ENCODE measurements at places on chromosomes 16 and 17. TPM values are rescaled to one million over a fixed set of nuclear protein-coding genes. Genes with fewer than 3 reads are reported as not detected.

GRCh38 chr17:79783891-79784290 is 5.9 kb downstream of the CBX2 start:
- DNase-seq = no peak

DNA sequence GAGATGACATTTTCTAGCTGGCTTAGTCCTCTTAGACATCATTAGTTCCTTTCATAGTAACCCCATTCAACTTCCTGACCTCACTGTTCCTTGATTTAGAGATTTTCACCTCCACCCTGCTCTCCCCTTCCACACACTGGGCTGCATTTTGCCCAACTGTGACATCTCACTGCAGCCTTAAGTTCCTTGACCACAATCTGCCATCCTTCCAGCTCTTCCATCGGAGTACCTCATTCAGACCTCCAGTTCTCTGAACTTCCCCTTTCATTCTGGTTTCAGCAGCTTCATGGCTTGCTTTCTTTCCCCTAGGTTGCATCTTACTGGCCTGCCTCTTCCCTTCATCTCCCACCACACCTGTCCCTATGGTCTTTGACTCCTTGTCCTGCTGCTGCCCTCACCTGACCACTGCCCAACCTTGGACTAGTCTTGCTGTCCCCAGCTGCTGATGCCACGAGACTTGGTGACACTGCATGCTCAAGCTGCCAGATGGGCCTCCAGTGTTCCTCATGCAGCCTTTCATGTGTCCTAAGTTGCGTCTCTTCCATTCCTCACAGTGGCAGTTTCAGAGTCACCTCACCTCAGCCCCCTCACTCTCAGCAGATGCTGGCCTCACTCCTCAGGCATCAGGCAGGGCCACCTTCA is 40.8 kb downstream of the NUP88 start:
- no peak for DNase-seq

The COQ7 gene
- 31.4 TPM for polyA plus RNA-seq

DNA sequence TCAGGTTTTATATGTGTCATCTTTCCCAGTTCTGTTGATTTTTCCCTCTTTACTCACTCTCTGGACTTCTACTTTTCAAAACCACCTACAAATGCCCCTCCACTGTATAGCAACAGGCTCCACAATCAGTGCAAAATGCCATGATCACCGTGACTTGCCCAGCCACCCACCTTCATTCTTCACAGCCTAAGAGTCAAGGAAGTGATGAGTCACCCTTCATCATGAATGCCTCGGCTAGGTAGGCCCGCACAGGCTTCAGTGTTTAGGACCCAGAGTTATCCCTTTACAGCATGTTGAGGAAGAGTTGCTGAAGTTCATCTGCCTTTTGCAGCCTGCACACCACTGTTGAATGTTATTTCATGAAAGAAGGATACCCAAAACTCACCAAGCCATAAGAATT is 158.6 kb downstream of the PMP22 start:
- DNase-seq = no peak

- no peak for DNase-seq
These were observed 4.1 kb upstream of the SPG7 start for GRCh38 chr16:89504091-89504490.

The SGCA gene
- 0.75 TPM for polyA plus RNA-seq

The SLC16A13 gene
- 2.5 TPM for polyA plus RNA-seq

DNA sequence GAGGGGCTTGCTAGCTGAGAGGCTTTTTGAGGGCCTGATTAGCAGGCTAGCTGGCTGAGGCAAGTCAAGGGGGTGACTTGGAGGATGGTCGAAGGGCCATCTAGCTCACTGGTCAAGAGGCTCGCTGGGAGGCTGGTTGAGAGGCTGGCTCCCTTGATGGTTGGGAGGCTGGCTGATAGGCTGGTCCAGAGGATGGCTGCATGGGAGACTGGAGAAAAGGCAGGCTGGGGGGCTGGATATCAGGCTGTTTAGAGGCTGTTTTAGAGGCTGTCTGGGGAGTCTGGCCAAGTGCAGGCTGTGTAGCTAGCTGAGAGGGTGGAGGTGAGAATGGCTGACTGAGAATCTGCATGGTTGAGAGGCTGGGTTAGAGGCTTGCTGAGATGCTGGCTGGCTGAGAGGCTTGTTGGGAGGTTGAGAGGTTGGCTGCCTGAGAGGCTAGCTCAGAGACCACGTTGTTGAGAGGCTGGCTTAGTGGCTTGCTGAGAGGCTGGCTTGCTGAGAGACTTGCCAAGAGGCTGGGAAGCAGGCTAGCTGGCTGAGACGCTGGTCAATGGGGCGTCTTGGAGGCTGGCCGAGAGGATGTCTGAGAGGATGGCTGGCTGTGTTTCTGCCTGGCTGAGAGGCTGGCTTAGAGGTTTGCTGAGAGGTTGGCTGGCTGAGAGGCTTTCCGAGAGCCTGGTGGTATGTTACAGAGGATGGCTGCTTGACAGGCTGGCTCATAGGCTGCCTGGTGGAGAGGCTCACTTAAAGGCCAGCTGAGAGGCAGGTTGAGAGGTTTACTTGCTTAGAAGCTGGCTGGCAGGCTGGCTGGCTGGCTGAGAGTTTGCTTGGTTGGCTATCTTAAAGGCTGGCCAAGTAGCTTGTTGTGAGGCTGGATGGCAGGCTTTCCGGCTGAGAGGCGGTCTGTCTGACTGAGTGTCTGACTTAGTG is 36.6 kb upstream of the ACSM2B start:
- DNase-seq = no peak

The ZFPM1 gene
- polyA plus RNA-seq = 2.6 TPM

DNA sequence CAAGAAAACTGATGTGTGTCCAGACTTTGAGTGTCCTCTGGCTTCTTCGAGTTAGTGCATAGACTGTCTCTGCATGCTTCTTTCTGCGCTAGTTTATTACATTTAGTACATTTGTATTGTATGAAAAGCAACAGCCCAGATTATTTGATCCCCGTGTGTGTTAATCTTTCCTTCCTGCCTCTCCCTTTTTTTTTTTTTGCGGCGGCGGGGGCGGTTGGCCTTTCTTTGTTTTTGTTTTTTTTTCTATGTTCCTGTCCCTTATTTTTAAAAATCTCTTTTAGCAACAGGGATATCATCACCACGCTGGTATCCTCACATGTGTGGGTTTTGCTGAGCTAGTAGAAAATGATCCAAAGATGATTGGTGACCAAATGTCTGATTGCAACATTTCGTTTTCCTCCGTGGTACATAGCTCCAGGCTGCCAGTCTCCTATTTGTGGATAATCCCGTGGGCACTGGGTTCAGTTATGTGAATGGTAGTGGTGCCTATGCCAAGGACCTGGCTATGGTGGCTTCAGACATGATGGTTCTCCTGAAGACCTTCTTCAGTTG is 9.4 kb downstream of the SCPEP1 start:
- no peak for DNase-seq

The FADS6 gene
- 0.36 TPM for polyA plus RNA-seq

- no peak for DNase-seq
These were observed 25.6 kb downstream of the TTLL6 start for GRCh38 chr17:48791128-48792032.

DNA sequence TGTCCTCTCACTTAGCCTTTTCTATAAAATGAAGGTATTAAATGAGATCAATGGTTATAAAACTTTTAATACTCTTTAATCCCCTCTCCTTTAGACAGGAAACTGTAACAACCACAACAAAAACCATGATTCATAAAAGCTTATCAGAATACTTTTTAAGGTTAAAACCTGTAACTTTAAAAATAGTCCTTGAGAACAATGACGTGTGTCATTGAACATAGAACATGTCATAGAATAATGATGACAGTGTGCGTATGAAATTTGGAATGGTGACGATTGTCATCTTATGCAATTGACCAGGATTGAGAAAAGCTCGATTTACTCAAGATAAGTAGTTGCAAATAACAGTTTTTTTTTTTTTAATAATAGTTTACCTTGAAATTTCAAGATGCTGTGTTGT is 94.1 kb downstream of the PLCG2 start:
- DNase-seq = no peak

The FBXL16 gene
- polyA plus RNA-seq = 2.0 TPM

GRCh38 chr16:75329943-75330342 is 78.5 kb upstream of the BCAR1 start:
- DNase-seq = no peak

The NSF gene
- polyA plus RNA-seq = 35.2 TPM

DNA sequence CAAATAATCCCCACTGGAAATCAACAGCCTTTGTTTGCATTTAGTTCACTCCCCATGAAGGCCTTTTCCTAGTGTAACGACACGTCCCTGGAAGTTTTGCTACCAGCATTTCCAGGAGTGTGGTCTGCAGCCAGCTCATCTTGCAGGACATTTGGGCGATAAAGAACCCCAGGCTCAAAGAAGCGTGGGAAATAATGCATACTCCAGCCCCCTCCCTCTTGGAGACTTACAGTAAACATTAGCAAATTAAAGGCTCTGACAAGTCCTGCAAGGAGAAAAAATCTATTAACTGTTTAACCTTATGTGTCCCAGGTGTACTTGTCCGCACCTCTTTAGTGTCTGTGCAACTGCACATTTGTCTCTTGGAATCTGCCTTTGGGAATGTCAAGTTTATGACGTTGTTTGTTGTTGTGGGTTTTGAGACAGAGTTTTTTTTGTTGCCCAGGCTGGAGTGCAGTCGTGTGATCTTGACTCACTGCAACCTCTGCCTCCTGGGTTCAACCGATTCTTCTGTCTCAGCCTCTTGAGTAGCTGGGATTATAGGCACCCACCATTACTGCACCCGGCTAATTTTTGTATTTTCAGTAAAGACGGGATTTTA is 131.1 kb downstream of the ABCC1 start:
- no peak for DNase-seq

The LRRC75A gene
- 5.2 TPM for polyA plus RNA-seq

- DNase-seq = no peak
These were observed 7.4 kb upstream of the CPNE2 start for GRCh38 chr16:57084996-57085395.

GRCh38 chr17:2924211-2924610 is 128.0 kb downstream of the RAP1GAP2 start:
- DNase-seq = no peak

DNA sequence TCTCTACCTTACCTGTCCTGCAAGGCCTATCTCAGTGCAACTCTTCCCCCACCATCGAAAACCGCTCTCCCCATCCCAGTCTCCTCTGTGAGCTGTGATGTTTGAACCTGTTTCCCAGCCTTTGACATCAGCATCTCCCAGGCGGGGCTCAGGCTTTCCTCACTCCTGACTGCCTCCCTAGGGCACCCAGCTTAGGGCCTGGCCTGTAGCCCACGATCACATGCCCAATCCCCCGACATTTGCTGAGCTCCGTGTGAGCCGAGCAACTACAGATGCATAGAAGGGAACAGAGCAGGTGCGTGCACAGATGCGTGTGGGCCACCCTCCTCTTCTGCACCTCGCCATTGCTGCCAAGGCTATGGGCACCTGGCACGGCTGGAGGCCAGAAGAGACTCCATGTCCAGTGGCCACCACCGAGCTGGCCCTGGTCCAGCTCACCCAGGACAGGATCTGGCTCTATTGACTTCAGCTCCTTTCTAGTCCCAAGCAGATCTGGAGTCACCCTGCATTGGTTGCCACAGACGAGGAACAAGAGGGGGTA is 35.5 kb upstream of the CMIP start:
- DNase-seq = no peak

DNA sequence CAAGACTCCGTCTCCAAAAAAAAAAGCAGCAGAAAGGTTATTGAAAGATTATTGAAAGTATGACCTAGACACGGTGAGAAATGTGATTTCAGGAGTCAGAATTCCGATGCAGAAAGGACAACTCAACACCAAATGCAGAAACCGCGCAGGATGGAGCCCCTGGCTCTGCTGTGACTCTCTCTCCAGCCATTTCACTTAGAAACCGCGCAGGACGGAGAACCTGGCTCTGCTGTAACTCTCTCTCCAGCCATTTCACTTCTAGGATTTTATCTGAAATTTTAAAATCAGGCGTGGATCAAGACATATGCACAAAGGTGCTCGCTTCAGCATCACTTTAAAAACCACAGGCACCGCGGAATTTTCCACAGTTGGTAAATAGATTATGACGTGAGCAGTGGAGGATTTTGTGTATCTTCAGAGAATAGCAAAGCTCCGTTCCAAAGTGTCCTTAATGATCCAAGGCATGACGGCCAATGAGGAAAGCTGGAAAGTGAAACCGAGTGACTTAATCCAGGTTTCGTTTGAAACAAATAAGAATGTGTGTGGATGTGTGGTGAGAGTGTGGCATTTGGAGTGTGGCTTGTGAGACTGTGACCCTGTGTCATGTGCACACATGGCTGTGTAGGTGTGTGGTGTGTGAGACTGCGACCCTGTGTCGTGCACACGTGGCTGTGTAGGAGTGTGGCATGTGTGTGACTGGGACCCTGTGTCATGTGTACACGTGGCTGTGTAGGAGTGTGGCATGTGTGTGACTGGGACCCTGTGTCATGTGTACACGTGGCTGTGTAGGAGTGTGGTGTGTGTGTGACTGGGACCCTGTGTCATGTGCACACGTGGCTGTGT is 9.5 kb downstream of the UTS2R start:
- no peak for DNase-seq

The SLC39A11 gene
- 23.4 TPM for polyA plus RNA-seq

- no peak for DNase-seq
These were observed 762 bp downstream of the WDR59 start for GRCh38 chr16:74984194-74984528.

All from left renal pelvis (tissue), 4 donors.